ENCODE measurements at places on chromosomes 5 and 9.

GRCh38 chr5:168658394-168658793 is 79.2 kb upstream of the PANK3 start:
- DNase-seq = no peak

GRCh38 chr5:168193493-168194250 is 97.8 kb upstream of the WWC1 start:
- DNase-seq = no peak

DNA sequence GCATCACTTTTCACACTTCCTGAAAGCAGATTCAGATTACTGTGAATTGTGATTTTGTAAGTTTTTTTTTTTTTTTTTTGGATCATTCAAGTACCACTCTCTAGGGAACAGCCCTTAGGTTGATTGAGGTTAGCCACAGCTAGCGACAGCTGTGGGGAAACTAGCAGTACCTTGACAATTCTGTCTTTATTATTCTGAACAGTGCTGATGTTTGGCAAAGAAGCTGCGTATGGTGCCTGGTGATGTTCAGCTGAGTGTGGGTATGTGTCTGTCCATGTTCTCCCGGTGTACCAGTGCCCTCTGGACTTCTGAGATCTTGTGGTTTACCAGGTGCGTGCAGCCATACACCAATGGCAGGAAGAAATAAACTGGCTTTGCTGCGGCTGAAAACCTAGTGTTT is 117.3 kb upstream of the PLPPR1 start:
- no peak for DNase-seq

- no peak for DNase-seq
Measured at GRCh38 chr5:160923411-160923810, 71.4 kb upstream of the ATP10B start.

GRCh38 chr9:104836767-104837166 is 72.8 kb downstream of the NIPSNAP3B start:
- DNase-seq = no peak

GRCh38 chr9:110640736-110641135 is 27.9 kb upstream of the MUSK start:
- DNase-seq = no peak

GRCh38 chr9:36363448-36363847 is 36.6 kb downstream of the RNF38 start:
- no peak for DNase-seq

DNA sequence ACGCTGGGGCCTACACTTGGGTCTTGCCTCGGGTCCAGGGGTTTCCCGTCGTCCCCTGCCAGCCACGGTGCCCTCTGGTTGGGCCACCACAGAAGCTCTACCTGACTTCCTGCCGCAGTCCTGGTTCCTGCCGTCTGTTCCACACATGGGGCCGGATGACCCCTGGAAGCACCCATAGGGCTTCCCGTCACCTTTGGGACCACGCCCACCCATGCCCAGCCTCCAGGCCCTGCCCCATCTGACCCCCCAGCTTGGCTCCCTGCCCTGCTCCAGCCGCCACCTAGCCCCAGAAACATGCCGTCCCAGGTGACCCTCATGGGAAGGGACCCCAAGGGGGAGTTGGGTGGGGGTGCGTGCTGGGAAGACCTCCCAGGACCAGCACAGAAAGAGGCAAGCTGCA is 13.7 kb downstream of the MRPL36 start:
- DNase-seq = no peak

DNA sequence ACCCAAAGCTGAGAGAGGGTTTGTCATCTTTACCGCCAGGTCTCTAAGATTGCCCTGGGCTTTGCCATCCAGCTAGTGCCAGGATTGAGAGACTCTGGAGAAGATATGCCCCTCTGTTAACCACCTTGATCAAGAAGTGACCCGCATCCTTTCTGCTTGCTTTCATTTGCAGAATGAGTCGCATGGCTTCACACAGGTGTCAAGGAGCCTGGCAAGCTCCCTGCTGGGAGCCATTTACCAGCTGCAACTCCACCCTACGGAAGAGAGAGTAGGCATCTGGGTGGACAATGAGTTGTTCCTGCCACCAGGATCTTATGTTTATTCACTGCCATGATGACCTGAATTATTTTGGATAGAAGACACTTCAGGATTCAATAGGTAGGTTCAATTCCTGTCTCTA is 43.0 kb downstream of the HSD17B3 start:
- DNase-seq = no peak

DNA sequence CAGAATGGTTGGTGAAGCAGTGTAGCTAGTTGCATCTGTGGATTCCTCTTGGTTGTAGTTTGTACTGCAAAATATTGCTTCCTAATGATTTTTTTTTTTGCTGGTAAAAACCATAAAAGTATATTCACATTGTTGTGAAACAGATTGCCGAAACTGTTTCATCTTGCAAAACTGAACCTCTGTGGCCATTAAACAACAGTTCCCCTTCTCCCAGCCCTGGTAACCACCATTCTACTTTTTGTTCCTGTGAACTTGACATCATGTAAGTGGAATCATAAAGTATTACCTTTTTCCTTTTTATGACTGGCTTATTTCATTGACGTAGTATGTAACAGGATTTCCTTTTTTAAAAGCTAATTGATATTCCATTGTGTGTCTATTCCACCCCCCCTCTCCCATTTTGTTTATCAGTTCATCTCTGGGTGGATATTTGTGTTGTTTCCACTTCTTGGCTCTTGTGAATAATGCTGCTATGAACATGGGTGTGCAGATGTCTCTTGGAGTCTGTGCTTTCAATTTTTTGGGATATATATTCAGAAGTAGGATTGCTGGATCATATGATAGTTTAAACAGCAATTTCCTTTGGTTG is 11.8 kb downstream of the SUB1 start:
- DNase-seq = no peak

GRCh38 chr9:108012886-108013665 is 523.5 kb upstream of the KLF4 start:
- DNase-seq = no peak

DNA sequence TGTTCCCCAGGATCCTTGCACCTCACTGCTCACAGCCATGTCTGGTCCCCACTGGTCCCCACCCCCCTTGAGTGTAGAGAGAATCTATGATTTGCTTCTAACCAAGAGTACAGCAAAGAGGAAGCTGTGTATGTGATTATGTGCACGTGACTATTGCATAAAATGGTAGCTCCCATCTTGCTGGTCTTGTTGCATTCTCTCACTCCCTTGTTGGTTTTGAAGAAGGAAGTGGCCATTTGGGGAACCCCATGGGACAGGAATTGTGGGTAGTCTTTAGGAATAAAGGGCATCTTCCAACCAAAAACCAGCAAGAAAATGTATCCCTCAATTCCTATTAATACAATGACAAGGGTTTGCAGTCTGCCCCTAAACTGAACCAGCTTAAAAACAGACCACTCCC is 5.2 kb upstream of the FCN2 start:
- DNase-seq = no peak

DNA sequence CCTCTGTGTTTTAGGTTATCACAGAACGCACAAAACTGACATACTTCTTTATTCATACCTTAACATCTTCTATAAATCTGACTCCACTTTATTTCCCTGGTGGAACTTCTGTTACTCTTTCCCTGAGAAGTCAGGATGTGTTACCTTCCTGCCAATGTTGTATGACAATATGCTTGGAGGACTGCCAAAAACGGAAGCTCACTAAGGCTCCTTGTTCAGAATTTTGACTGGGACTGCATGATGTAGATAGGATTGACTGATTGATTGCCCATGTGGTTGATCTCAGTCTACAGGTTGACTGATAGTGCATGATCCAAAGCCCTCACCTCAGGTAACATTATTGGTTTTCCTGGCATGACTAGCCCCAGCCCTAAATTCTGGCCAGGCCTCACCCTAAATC is 319.4 kb downstream of the TLR4 start:
- DNase-seq = no peak

DNA sequence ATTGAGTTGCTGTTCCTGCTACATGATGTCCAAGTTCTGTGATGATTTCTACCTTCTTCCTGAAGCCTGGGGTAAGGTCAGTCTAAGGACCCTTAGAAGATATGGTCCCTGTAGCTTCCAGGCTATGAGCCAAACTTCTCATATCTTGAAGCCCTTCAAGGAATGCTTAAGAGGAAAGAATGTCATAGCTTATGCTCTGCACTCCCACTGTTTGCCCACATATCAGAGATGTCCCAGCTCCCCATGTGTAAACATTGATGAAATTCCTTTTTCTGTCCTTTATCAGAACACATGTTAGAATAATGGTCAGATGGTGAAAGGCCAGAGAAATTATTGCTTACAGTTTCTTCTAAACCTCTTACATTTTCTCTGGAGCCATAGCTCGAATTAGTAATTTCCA is 41.4 kb upstream of the RUSC2 start:
- DNase-seq = no peak

GRCh38 chr5:132704875-132705274 is 31.1 kb downstream of the IL4 start:
- DNase-seq = no peak

DNA sequence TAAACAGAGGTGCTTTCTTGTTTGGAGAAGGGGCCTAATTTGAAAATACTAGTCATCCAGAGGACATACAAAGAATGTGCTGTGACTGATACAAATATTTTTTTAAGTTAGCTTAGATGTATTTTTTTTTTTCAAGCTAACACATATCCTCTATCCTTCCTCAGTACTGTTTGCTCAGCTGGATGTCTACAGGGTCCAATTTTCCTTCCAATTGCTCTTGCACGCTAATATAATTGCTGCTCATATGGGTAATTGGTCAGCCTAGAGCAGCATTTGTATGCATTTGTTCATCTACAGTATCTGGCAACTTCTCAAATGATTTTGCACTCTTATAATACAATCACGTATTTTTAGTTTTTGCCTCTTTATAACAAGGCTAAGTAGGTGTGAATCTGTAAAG is 84.7 kb downstream of the ZDHHC21 start:
- DNase-seq = no peak

DNA sequence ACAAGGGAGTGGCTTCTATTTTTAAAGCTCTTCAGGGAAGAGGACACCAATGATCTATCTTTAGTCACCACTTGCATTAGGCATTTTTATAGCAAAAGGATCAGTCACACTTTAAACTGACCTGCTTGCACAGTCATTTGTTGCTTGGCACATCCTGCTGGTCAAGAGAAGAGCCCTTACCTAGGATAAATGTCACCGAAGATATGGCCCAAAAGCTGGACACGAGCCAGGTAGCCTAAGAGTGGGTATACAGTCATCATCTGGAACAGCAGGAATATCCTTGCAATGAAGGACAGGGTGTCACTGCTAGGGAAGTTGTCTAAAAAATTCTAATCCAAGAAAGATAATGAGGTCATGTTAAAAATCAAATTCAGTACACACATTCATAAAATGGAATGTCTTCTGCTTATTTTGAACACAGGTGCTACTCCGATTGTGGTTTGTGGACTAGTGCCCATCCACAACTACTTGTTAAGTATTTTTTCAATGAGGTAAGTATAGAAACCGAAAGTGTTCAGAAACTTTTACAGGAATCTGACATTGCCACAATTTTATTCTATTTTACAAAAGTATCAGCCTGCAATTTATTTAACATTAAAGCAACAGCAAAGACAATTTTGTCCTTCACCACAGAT is 78.4 kb downstream of the SLC38A9 start:
- DNase-seq = no peak

- DNase-seq = no peak
Measured at GRCh38 chr5:51961154-51961562, 577.9 kb downstream of the ISL1 start.

DNA sequence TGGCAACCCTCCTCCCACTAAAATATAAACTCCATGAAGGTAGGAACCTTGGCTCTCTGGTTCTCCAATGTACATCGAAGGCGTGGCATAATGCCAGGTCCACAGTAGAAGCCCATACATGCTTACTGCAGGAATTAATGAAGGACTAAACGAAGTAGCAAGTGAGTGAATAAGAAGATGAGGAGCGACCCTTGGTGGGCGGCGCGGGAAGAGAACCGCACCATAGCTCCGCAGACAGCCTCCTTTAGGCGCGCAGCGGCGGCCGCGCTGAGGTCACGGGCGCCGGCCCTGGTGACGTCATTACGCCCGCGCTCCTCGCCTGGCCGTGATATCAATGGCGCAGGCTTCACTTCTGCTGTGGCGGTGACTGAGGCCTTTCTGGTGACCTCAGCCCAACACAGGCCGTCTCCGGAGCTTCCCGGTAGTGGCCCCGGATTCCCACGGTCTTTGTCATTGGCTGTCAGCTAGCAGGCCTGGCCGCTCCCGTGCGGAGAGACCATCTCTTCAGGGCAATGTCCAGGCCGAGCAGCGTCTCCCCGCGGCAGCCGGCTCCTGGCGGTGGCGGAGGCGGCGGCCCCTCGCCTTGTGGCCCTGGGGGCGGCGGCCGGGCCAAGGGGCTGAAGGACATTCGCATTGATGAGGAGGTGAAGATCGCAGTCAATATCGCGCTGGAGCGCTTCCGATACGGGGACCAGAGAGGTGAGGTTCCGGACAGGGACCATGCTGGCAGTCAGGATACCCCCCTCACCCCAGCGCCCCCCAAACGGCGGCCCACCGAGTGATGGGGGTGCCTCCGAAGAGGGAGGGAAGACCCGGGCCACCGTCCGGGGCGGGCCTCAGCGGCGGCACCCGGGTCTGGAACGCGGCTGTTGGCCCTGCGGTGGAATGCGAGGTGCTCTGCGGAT is at the start of gene YTHDC2:
YTHDC2 (plus strand) TSS at position 311 of the 905 bp plus-strand sequence; CDS start at position 513, 202 bp downstream.
- peak; percentile 41 for DNase-seq

- no peak for DNase-seq
Measured at GRCh38 chr9:89613912-89614892, 9.4 kb downstream of the GADD45G start.

DNA sequence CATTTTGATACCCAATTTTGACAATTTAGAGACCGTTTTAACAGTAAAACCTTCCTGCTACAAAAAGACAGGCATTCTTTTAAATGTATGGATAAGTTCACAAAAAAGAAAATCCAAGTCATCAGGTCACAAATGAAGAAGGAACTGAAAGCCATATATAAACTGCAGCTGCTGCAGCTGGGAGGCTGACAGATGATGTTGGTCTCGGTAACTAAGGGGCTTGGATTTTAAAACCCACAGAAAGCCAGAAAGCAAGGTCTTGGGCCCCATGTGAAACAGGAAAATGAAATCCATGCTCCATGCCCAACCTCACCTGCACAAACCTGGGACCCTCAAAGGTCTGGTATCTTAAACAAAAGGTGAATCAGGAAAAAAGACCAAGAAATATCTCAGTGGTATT is 15.7 kb upstream of the C5orf34 start:
- DNase-seq = no peak

GRCh38 chr9:16683326-16683725 is 187.1 kb downstream of the BNC2 start:
- no peak for DNase-seq

DNA sequence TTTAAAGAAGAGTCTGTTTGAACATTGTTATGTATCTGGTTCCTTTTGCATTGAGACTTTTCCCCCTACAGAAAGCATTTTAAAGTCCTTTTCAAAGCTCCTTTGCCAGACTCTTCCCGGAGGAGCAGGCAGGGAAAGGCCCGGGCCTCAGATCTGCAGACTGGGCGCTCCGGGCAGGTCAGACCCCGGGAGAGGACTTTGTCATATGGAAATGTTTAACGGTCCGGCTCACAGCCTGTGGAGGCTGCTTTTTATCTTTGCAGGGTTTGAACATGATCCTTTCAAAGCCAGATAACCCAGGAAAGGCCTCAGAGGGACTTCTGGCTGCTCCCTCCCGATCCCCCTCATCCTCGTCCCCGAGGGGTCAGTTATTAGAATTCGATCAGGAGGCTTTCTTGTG is 82.1 kb upstream of the IRX2 start:
- DNase-seq = no peak

- no peak for DNase-seq
Measured at GRCh38 chr5:143376911-143377813, 26.3 kb downstream of the NR3C1 start.
